ENCODE measurements at places on chromosomes 7 and 10.

DNA sequence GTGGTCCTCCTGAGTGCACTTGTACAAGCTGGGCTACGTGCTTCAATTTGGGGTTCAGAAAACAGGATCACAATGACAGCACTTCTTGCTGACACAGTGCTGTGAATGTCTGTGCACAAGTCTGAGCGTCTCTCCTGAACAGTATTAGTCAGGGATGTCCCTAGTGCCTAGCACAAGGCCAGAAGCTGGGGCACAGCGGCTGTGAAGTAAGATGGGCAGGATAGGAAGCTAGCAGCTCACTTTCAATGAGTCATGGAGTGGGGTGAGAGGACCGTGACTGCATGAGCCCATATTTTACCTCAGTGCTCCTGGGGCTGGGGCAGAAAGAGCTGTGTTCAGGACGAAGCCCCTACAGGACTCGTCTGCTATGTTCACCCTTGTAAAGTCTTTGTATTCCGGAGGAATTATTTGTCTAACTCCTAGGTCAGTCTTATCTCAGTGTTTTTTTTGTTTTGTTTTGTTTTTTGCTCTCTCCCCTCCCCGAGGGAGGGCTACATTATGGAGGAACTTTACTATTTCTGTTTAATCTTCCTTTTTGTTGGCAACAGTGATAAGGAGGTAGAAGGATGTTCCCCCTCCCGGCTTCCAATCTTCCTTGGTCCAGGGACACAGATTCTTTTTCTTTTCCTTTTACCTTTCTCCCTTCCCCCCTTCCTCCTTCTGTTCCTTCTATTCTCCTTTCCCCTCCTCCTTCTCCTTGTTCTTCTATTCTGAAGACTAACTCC lies 2.8 kb upstream of the LRMDA start:
- no peak for DNase-seq

DNA sequence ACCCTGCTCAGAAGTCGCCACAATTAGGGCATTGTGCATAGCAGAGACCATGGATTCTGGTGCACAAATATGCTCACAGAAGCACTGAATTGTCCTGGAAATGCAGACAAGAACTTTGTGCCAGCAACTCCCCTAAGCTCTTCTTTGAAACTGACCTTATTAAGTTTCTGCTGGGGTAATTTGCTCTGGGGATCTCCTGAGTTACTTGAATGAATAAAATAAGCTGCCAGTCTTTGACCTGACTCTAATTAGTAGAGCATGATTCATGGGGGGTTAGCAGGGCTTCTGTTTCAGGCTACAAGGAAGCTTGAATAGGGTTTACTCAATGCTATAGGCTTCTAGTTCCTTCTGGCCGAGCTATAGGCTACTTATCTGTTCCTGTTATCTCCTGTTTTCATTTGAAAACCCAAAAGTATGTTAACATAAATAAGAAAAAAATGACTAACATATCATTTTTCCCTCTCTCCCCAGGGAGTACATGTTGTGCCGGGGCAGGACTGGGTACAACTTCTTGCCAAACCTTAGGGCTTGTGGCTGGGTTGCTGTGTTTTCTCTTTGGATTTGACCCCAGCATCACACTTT lies 169.0 kb upstream of the TMEM229A start:
- DNase-seq: no peak

- no peak for DNase-seq
Observed at GRCh38 chr10:60569681-60570080, 180.0 kb upstream of the ANK3 start.

GRCh38 chr10:71074176-71074755 lies 138.1 kb upstream of the UNC5B start:
- no peak for DNase-seq

DNA sequence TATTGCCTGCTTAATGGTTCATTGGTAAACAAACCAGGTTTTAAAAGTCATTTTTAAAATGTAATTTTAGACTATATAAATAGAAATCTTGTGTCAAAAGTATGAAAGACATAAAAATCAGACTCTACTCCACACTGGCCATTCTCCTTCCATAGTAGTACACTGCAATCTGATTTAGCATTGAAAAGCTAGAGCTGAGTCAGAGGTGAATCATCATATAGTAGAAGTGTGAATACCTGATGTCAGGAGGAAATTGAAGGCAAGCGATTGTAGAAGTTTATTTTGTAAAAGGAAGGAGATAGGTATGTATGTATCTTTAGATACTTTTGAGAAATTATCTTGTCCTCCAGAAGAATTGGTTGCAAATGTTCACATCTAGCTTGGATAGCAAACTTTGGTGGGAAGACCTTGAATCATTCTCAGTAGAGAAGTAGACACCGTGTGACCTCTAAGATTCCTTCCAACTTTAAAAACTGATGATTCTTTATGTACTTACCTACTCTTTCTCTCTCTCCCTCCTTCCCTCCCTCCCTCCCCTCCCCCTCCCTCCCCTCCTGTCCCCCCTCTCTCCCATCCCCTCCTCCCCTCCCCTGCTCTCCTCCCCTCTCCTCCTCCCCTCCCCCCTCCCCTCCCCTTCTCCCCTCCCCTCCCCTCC lies 88.1 kb downstream of the BTAF1 start:
- DNase-seq: no peak

DNA sequence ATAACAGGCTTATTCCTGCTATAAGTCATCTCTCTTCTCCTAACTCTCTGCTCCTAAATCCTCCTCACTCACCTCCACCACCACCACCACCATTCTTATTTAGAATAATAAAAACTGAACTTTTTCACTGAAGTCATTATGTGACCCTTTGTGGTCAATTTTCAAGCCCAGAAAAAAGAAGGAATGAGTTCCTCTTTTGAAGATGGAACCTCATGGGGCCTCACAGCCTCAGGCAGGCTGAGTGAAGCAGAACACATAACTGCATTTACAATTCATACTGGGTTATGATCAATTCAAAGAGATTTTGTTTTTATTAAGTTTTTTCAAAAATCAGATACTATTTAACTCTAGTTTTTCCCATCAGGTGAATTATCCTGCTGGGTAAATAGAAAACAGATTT lies 29.8 kb downstream of the PNLIPRP3 start:
- DNase-seq: no peak

GRCh38 chr10:78566284-78567111 lies 502.3 kb upstream of the ZMIZ1 start:
- DNase-seq: no peak

DNA sequence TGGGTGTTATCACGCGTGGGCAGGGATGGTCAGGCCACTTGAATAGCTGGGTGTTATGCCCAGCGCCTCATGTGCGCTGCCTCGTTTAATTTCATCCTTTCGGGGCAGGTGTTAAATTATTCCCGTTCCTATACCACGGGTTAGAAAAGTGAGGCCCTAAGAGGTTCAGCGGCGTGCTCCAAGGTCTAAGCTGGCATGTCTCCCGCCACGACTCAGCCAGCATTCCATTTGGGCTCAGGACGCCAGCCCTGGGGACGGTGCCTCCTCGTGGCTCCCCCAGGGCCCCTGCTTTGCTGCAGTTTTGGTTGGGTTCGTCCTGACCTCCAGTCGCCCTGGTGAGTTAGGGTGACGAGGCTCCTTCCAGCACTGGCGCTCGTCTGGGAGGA lies 124.5 kb downstream of the TRRAP start:
- no peak for DNase-seq

GRCh38 chr10:75865413-75866299 lies 434.2 kb downstream of the LRMDA start:
- no peak for DNase-seq

GRCh38 chr7:85928500-85928899 lies 715.2 kb upstream of the GRM3 start:
- DNase-seq: no peak

GRCh38 chr10:99551158-99551557 lies 18.4 kb downstream of the NKX2-3 start:
- DNase-seq: no peak

DNA sequence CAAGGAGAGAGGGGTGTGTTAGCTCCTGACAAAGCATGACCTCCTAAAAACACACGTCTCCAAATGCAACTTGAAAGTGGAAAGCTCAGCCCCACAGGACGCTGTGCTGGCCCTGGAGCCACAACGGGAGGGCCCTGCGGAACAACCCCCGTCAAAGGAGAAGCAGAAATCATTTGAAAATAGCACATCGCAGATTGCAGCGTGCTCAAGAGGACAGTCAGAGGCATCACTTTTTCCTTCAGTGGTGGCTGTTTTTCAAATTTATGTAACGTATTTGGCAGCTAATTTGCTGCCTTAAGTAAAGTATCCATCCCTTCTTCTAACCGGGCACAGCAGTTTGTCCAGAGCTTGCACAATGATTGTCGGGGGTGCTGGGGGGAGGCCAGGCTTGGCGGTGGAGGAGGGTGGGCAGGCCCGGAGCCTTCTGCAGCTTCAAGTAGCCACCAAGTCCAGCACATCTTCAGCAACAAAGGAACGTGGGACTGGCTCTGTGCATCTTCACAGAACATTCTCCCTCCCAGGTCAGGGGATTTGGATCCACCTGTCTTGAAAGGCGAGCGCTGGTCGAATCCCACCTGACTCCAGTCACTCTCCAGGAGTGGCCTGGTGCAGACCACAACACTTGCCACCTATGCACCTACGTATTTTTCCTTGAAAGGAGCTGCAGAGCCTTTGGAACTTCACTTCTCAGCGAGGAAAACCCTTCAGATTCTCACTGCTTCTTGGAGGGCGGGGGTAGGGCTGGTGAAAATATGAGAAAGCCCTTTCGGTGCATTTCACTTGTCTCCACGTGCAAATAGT lies 346.3 kb downstream of the DNAJB6 start:
- DNase-seq: no peak

DNA sequence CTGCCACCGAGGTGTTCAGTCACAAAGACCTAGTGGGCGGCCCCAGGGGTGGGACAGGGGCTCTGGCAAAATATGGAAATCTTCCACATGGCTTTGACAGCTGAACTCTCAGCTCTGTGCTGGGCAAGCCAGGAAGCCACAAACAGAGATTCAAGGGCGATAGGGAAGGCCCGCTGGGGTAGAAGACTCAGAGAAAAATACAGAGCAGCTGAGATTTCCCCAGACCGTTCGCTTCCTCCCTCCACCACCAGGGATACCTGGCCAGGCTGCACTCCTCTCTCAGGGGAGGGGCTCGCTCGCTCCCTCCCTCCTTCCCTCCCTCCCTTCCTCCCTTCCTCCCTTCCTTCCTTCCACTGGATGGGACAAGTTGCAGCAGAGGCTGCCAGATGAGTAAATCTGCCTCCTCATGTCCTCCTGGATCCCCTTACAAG lies 260.5 kb downstream of the PRPF18 start:
- DNase-seq: no peak

GRCh38 chr7:104123786-104124185 lies 84.0 kb downstream of the ORC5 start:
- DNase-seq: no peak

- DNase-seq: no peak
Observed at GRCh38 chr7:73809467-73809951, 21.3 kb upstream of the CLDN4 start.

- no peak for DNase-seq
Observed at GRCh38 chr7:16711730-16712129, 41.8 kb upstream of the TSPAN13 start.

DNA sequence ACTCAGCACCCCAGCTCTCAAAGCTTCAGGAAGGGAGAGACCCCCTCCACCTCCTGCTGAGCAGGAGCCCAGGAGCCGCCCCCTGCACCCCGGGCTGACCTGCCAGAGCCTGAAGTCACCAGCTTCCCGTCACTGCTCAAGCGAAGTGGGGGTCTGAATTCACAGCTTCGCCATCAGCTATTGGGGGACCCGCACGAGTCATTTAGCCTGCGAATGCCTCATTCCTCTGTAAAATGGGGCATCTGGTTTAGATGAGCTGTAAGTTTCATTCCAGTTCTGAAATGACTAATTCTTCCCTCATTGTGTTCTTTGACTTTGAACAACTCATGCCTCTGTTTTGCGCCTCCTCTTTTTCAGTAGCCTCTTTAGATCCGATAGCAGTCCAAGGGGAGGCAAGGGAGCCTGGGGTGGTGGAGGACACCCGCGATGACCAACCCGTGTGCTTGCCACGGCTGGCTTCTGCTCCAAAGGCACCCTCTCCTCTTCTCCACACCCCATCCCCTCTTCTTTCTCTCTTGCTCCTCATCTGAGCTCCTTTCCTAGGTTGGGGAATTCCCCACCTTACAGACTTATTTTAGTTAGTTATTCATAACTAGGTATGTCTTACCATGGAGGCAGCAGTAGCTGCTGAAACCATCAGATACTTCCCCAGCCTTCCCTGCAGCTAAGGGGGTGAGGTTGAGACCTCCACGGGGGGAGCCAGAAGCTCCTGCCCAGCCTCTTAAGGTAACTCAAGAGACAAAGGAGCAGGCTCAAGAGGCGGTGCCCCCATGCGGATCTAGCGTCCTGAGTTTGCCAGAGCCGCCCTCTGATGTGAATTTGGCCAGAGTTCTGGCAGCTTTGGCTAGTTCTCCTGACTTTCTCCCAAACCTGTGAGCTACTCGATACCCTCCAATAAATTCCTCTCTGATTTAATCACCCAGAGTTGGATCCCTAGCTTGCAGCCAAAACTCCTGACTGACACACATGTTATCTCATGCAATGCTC lies 47.7 kb downstream of the RBM17 start:
- DNase-seq: no peak

DNA sequence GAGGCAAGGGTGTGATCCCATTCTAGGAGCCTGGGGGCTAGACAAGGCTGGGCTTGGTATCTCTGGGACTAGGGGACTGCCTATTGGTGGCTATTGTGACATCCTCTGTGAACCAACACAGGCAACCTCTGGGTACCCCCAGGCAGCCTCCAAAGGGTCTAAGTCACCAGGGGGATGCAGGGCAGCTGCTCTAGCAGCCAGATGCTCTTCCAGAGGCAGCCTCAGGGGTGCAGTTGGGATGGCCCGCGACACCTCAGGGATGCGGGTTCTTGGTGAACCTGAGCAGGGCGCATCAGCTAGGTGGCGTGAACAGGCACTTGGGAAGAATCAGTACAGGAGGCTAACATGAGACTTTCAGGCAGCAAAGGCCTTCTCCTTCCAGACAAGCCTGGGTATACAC lies 1.6 kb upstream of the TMEM120A start:
- DNase-seq: no peak

DNA sequence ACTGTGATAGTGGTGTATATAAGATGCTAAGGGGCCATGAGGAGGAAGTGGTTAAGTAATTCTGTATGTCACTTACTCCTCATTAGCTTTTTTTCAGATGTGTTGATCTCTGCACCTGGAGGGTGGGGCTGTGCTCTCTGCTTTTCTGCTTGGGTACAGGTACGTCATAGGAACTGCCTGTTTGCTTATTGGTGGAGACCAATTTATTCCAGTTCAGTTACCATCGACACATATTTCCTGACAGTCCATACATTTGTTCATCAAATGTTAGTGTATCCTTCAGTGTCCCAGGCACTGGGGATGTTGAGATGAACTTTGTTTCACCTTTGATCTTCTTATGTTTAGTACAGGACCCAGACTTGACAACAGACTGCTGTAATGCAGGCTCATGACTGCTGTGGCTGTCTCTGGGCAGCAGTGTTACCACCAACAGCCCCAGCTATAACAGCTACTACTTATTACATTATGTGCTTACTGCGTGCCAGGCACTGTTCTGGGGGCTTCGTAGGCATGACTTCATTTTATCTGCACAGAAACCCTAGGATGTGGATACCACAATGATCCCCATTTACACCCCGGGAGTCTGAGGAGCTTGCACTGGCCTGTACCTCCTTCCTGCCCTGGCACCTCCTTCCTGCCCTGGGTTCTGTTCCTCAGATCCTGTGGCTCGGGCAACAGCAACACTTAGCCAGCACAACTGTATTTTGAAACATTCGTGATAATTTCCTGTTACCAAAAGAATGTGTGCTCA lies 87.4 kb downstream of the BUB3 start:
- DNase-seq: no peak
